WERI-Rb-1 (cell line): ENCODE measurements at places on chromosomes 5 and 9.

DNA sequence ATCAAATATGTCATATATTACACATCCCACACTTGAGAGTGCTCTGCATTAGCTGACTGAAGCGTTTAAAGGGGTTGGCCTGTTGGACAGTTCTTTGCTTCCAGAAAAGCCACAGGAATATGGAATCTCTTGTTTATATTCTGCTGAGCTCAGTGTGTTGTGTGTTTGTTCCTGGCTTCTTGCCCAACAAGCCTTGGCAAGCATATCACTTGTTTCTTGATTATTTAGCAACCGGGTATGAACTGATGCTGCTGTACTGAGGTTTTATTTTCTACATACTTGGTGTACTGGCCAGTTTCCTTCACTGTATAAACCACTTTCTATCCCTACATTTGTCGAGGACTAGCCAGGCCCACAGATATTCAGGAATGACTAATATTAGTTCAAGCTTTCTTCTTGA, 378.9 kb downstream of the KCTD16 start:
- DNase-seq: no peak

- no peak for DNase-seq
These were observed 46.5 kb downstream of the PIP5K1B start for GRCh38 chr9:68751556-68751955.

DNA sequence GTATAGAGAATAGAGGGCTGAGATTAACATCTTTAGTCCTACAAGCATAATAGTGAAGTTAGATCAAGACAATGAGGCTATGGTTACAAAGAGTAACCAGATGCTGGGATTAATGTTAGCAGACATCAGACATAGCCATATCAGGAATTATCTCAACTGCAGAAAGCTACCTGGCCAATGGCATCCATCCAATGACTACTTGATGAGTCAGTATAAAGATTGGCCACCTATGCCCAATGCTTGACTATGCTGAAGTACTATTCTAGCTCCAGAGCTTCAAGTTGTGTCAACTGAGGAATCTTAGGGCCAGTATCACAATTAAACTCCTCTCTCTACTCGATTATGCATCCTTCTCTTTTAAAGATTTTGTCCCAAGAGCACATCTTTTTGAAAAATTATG, 541.4 kb downstream of the PRELID2 start:
- no peak for DNase-seq

DNA sequence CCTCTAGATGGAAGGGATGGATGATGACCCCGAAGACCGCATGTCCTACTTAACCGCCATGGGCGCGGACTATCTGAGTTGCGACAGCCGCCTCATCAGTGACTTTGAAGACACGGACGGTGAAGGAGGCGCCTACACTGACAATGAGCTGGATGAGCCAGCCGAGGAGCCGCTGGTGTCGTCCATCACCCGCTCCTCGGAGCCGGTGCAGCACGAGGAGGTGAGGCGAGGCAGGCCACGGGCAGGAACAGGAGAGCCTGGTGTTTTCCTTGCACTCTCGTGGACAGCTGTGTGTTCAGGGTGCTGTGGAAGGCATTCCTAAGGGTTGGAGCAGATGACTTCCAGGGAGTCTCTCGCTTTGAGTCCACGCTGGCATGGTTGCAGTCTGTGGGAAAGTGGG, 73.9 kb downstream of the TJP2 start:
- DNase-seq: no peak

- DNase-seq: no peak
These were observed 10.6 kb upstream of the GRIN1 start for GRCh38 chr9:137128158-137128861.

- no peak for DNase-seq
These were observed 29.9 kb downstream of the TMEM161B start for GRCh38 chr5:88238732-88239131.

DNA sequence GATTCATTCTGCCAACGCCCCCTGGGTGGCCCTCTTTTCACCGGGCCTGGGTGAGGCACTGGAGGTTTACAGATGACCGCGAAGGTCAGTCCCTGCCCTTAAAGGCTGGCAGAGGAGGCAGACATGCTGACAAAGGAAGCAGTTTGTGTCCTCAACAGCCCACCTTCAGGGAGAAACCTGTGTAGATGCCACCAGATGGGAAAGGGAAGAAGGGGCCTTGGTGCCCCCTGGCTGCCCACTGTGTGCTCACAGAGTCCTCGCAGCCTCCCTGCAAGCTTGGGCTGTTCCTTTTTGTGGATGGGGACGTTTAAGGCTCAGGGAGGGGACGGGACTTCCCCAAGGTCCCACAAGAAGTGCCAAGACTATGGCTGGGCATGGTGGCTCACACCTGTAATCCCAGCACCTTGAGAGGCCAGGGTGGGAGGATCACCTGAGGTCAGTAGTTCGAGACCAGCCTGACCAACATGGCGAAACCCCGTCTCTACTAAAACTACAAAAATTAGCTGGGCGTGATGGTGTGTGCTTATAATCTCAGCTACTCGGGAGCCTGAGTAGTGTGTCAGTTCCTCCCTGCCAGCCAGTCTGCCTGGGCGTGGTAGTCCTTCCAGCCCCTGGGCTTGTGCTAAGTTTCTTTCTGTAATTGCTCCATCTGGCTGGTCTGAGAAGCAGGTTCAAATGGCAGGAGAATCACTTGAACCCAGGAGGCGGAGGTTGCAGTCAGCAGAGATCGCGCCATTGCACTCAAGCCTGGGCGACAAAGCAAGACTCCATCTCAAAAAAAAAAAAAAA, 36.2 kb downstream of the NEK6 start:
- no peak for DNase-seq

DNA sequence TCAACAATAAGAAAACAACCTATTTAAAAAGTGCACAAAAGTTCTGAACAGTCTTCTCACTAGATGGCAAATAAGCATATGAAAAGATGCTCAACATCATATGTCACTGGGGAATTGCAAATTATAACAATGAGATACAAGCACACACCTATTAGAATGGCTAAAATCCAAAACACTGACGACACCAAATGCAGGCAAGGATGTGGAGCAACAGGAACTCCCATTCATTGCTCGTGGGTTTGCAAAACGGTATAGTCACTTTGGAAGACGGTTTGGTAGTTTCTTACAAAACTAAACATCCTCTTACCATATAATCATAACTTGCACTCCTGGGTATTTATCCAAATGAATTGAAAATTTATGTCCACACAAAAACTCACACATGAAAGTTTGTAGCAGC, 100.9 kb upstream of the TBC1D2 start:
- DNase-seq: no peak

- no peak for DNase-seq
These were observed 48.3 kb downstream of the TMEFF1 start for GRCh38 chr9:100521282-100521681.

DNA sequence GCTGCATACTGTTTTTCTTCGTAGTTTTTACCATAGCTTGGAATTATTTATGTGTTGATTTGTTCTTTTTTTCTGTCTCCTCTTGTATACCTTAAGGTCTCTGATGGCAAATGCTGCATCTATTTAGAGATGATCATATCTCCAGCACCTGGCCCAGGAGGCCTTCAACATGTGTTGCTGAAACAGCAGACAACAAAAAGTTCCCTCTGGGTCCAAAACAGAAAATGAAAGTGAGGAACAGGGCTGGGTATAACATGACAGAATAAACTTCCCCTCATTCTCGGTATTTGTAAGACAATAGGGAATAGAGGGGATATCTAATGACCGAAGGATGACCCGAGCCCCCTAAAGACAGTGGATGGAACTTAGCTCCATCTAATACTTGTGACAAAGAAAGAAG, 22.7 kb upstream of the PCSK1 start:
- DNase-seq: no peak

GRCh38 chr9:117733465-117733864, 29.3 kb downstream of the TLR4 start:
- DNase-seq: no peak

GRCh38 chr9:37645903-37646506, 4.7 kb upstream of the FRMPD1 start:
- no peak for DNase-seq

- no peak for DNase-seq
These were observed 131.5 kb upstream of the NFIL3 start for GRCh38 chr9:91555132-91555531.

DNA sequence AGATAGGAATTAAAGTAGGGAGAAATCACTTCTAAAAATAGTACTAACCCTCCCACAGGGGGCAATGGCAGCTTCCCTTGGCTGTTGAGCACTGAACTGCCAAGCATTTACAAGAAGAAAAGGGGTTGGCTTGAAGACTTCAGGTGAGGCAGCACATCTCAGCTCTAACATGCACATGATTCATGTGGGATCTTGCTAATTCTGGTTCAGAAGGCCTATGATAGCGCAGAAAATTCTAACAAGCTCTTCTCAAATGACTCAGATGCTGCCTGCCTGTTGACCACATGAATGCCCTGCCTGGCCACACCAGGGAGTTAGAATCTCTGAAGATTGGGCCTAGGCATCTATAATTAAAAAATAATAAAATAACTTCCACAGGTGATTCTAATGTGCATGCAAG, 22.6 kb downstream of the CD180 start:
- no peak for DNase-seq

DNA sequence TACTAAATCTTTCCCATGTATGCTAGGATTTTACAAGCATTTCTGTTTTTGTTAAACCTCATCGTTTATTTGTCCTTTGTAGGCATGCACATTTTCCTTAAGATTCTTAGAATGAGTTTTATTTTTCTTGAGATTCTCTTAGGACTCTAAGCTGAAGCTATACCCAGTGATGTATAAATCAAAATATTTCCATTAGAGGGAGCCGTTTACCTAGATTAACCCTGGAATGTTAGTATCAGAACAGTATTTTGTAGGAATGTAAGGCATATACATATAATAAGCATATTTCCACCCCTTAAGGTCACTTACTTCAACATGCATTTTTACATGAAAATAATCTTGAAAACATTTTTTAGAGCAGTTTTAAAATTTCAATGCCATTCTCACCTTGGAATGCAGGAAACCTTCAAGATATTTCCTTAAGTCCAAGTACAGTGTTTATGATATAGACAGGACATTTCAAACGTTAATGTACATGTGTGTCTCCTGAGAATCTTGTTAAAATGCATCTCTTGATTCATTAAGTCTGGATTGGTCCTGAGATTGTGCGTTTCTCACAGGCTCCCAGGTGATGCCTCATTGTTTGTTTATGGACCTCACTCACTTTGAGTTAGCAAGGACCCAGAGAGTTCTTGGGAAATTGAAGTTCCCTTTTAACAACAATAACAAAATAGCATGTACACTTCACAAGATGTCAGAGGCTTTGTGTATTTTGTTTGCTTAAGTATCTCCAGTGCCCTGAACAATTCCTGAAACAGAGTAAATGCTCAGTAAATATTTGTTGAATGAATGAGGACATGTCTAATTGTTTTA, 34.9 kb upstream of the FCHO2 start:
- no peak for DNase-seq

DNA sequence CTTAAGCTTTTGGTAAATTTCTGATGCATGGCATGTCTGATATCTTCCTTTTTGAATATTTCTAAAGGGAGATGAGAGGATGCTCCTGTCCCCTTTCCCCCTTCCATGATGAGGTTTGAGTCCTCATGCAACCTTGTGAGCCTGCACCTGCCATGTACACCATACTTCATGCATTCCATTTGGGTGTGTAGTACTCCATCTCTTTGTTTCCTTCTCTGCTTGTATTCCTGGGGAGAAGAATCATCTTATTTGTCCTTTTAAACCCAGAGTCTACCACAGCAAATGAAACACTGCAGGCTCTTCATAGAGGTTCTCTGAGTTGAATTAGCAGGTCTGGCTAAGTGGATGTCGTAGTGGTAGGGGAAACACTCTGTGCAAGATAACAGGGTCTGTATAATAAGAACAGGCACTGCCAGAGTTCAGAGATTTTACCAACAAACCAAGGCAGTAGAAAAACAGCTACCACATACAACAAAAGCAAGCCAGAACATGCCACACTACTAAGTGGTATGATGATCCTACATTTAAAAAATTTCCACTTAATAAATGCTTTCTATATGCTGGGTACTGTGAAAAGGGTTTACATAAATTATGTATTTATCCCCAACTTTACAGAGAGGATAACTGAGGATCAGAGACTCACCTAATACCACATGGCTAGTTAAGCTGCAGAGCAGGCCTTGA, 439.8 kb upstream of the GRIA1 start:
- DNase-seq: no peak

- no peak for DNase-seq
These were observed 36.6 kb upstream of the MIER3 start for GRCh38 chr5:56988490-56988889.
